ENCODE measurements at places on chromosomes 4 and X.
A peak's percentile ranks its signal among the peaks of the same experiment; 100 is the strongest.

DNA sequence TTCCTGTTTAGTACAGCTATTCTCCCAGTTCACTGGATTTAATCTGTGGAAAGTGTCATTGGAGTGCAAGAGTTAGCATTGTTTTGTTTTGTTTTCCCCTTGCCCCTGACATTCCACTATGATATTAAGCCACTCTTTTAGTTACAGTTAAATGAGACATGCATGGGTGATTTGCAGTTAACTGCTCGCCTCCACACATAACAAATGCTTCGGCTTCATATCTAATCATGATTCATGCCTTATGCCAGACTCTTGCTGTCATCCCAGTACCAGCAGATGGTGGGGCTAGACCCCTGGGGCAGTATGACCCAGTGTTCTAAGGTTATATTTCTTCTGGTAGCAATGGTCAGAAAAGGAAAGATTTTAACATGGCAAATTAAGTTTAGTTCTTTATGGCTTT, 80.1 kb downstream of the RAP1GDS1 start:
- no peak for DNase-seq

DNA sequence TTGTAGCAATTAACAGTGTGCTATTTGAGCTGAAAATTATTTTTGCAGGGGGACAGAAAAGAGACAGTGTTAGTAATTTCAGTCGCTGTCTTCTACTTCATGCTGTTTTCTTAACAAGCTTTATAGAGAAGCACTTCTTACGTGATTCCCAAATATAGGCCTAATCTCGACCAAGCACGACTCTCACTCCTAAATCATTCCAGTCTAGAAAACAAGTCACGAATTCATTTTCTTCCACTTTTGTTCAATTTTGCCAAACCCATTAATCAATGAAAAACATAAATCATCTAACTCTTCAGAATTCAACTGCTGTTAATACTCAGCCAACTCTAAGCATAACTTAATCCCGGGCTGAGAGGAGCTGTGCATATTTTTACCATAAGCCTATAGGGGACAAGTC, 21.0 kb upstream of the FHL1 start:
- DNase-seq: no peak

DNA sequence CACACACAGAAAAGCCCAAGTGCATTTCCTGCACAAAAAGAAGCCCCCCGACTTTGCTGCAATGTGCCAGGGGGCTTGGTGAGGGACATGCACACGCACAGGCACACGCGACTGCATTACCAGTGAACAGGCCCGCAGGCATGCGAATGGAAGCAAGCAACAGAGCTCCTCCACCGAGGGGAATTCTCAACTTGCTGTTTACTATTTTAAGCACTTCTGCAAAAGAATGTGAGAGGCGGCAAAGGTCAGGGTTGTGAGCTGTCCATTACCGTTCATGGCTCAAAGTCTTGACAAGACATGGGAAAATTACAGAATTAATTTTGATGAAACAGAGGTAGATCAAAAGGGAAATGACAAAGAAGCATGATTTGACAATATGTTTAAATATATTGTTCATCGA, 342.5 kb upstream of the NOCT start:
- no peak for DNase-seq

DNA sequence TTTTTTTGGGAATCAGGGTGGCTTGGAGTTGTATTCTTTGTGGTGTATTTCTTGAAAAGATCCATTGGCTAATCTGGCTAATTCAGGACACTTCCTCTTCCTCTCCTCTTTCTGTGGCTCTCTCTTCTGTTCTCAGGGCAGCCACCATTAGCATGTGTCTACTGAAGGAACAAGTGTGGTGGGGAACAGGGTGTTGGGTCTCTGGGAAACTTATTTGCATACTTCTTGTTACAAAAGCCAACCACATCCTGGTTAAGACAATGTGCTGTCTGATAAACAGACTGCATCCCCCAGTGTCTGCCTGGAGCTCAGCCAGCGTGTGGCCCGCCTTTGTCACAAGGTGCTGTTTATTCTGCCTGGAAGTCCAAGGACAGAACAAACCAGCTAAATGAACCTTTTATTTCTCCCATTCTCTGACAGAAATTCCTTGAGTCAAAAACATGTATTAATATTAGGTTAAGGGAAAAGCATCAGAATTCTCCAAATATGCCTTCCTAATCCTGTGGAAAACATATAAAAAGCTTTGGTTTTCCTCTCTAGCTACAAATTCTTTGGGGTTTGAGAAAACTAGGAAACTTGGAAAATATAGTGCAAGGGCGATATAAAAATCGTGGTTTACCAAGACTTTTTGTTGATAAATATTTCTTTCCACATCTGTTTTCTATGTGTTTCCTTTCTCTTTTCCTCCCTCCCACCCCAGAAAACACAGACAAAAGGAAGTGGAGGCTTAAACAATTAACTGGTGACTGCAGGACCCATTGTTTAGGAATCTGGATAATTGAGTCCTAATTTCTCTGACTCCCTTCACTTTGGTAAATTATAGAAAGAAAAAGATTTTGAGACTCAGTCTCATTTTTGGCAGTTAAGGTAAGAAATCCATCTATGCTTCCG, 203.6 kb downstream of the SPRY1 start:
- DNase-seq: peak; percentile 43

GRCh38 chrX:16665089-16665488, 15.1 kb downstream of the S100G start:
- no peak for DNase-seq

DNA sequence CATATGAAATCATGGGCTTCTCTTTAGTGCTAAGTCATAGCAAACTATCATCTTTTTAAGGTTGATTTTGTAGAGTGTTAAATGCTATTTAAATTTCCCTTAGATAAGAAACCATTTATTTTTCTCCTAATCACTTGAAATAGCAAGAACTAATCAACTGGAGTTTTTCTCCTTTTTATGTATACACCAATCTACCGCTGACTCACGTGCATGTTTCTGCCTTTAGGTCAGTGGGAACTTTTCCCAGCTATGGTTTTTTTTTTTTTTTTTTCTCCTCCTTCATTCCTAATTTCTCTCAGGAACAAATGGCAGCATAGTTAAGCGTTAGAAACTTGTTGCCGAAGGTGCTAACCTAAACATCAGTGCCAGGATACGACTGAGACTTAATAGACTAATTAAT, 176.4 kb downstream of the BMPR1B start:
- no peak for DNase-seq

GRCh38 chrX:9269134-9269533, 195.7 kb upstream of the TBL1X start:
- no peak for DNase-seq

DNA sequence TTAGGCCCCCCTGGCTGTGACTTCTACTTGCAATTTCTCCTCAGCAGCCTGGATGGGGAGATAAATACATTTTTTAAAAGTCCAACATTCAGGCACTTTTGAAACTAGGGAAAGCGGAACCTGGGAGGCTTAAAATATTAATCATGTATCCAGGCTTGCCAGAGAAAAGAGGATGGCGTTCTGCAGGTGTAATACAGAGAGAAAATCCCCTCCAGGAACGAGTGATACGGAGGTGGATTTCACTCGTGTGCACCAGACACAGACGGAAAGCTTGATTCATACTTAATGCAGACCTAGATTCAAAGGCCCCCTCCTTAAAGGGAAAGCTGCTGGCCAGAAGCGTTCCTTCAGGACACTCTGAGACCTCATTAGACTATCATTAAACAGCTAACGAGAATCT, 354.0 kb upstream of the BOD1L1 start:
- DNase-seq: no peak

DNA sequence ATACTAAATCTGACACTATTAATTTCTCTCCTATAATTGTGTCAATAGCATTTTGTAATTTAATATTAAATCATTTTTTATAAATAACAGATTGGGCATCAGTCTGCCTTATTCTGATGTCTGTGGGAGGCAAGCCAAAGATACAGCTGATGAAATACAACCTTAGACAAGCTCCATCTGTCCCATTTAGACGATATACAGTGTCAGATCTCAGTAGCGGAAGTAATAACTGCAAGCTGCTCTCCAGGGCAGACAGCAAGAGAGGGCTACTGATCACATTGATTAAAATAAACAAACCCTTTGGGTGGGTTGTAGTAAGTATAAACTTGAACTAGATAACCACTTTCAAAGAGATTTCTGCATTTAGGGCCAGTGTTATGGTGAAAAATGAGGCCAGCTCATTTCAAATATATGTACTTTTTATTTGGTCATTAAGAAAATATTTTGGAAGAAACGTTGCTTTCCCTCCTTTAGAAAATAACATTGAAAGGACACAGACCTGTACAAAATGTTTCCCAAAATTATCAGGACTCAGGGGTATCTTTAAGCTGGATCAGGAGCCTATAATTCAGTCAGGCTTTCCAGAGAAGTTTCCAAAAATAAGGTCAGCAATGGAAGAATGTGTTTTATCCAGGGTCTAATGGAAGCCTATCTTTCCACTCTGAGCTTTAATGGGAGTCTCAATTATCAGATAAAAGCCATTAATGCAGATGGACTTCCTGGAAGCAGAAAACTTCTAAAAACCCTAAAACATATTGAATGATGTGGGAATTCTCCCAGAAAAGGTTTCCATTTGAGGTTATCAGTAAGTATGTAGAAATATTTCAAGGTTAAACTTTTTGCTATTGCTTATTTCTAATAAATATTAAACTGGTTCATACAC, 1028.8 kb upstream of the IGFBP7 start:
- no peak for DNase-seq

DNA sequence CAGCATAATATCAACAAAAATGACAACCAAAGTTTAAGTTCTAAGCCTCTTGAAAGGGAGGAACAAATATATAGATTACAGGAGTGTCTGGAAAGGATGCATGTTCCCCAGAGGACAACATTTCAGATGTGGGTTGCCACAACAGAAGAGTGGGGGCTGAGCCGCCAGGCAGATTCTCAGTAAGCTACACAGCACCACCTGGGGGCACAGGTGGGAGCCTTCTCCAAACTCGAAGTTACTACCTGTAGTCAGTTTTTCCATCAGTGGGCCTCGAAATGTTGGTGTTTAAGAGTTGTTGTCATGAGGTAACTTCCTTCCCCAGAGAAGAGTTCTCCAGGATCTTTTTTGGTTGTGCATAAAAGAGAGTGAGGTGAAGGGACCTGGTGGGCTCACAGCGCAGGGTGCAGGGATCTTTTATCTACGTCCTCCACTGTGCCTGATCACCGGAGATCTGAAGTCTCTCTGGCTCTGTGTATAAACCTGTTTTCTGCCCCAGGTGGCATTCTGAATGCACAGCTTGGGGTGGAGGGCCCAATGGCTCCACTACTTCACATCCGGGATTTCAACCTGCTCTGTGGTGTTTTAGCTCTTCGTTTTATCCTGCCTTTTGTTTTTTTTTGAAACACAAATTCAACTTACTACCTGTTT, 58.4 kb upstream of the STS start:
- DNase-seq: no peak

DNA sequence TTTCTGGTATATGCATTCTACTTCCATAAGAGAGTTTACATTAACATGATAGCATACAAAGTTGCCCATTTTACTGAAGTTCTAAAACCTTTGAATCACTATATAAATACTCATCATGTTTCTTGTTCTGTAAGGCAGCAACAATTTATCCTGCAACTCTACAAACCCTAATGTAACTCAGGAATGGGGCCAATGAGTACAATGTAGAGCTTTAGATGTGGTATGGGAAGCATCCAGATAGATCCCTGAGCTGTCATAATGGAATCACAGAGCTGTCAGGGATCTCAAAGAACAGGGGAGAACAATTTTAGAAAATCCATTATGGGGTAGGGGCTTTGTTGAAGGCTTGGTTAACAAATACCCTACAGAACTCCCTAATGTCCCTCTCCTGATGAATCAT, 88.5 kb downstream of the DCUN1D4 start:
- no peak for DNase-seq

- no peak for DNase-seq
Measured at GRCh38 chr4:4323705-4324534, 33.9 kb downstream of the ZBTB49 start.

GRCh38 chrX:19791562-19791961, 95.8 kb downstream of the SH3KBP1 start:
- no peak for DNase-seq

DNA sequence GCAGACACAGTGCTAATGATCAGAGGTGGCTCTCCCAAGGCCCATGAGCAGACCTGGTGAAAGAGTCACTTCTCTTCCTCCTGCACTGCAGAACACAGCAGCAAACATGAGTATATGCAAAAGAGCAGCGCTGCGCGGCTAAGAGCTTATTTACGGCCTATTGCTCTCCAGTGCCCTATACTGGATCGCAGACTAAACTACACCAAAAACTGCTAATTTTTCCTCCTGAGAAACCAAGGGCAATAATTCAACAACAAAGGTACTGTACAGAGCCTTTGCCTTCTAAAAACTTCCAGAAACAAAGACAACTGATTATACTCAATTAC, 702.5 kb downstream of the ARAP2 start:
- DNase-seq: no peak

DNA sequence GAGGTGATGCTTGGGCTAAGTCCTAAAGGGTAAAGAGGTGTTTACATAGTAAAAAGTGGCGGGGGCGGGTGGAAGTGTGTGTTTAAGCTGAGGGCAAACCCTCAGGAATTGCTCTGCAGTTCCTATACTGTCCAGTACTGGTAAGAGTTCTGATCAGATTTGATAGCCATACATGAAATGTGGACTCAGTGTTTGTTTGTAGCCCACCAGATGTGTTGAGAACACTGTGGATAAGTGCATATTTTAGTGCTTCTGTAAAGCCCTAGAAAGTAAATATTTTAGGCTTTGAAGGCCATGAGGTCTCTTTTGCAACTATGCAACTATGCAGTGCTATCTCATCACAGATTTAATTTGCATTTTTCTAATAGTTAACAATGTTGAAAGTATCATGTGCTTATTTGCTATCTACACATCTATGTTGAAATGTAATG, 80.7 kb upstream of the EOLA2 start:
- no peak for DNase-seq

Data from iPS DF 6.9 (cell line).